NCI-H1105 treated with DMSO at 0.1 percent for 48 hours (cell line): ENCODE measurements at places on chromosomes 7 and 10.

GRCh38 chr7:36092221-36092771, 60.8 kb upstream of the EEPD1 start:
- DNase-seq: no peak

DNA sequence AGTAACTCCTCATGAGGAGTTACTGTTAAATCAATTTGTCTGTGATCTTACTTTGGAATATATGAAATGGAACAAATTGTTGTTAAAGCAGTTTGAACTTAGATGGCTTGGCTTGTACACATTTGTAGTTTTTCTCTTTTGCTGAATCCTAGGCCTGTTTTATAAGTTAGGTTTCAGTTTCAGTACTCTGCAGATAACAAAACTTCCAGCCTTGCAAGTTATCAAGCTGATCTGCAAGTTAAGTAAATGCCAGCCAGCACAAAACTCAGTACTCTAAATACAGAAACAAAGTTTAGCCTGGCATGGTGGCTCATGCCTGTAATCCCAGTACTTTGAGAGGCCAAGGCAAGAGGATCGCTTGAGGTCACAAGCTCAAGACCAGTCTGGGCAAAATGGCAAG, 25.0 kb upstream of the PAXIP1 start:
- DNase-seq: no peak

DNA sequence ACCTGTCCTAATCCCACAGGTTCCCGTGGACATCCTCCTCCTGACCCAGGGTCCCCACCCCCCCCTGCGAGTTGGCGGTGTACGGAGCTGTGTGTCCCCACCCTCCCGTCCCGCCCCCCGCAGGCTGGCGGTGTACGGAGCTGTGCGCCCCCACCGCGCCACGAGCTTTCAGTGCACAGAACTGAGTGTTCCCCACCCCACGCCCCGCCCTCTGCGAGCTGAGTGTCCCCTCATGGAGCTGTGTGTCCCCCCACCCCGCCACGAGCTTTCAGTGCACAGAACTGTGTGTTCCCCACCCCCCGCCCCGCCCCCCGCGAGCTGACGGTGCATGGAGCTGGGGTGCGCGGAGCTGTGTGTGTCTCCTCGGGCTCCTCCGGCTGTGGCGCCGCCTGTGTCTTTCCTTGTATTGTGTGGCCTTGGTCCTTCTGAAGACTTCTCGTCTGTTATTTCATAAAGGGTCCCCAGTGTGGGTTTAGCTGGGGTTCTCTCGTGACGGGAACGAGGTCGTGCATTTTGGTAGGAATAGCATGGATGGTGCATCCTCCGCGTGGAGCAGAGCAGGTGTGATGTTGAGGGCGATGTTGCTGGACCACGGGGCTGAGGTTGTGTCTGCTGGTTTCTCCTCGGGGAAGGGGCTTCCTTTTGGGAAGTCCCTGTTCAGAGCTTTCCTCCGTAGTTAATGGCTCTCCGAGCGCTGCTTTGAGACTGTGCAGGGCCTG, 18.0 kb upstream of the JAKMIP3 start:
- no peak for DNase-seq

- DNase-seq: no peak
Measured at GRCh38 chr7:41241641-41242040, 461.2 kb downstream of the INHBA start.
